NCI-H1436 treated with DMSO at 0.1 percent for 48 hours (cell line): ENCODE measurements at places on chromosomes 7 and 10.

GRCh38 chr10:52746169-52746568 lies 26.4 kb downstream of the MBL2 start:
- no peak for DNase-seq

- DNase-seq = no peak
These were observed 50.3 kb upstream of the NCAPG2 start for GRCh38 chr7:158754746-158755444.

DNA sequence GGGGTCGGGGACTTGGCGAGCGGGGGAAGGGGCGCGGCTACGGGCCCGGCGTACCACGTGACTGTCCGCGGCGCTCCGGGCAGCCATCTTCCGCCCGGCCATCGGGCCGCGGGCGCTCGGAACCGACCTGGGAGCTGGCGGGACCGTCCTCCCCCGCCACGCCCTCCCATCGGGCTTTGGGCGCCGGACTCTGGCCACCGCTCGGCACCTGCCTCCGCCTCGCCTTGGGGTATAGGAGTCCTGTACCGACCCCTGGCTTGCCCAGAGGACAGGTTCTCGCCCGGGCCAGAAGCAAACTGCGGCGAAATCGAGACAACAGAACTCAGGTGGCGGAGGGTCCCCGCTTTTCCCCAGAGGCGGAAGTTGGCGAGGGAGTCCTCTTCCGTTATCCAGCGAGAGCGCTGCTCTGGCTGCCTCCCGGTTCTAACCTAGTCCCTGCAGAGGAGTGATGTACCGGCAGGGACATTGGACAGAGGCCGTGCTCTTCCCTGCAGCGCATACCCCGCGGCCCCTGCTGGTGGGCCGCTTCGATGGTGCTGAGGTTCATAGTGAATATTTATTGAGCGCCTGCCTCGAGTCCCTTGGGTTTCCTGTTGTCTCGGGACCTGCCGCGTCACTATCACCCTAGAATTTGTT lies 1.2 kb upstream of the SGMS1 start:
- no peak for DNase-seq

DNA sequence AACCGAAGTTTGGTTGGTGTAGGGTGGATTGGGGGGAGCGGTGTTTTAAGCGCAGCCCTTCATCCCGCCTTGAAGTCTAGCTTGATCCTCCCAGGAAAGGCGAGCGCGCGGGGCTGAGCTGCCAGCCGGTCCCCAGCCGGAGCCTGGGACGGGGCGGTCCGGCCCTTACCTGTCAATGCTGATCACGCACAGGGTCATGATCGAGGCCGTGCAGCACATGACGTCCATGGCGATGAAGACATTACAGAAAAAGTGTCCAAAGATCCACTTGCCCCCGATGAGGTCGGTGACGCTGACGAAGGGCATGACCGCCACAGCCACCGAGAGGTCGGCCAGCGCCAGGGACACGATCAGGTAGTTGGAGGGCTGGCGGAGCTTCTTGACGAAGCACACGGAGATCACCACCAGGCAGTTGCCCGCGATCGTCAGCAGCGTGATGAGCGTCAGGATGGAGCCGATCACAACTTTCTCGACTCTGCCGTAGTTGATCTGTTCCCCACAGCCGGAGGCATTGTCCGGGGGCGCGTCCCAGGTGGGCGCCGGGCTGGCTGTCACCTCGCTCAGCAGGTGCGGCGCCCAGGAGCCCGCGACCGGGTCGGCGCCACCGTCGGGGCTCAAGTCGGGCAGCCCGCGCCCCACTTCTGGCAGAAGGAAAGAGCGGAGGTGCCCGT lies 740 bp downstream of the HTR7 start:
- no peak for DNase-seq

GRCh38 chr7:157499121-157499834 lies 162.5 kb downstream of the DNAJB6 start:
- no peak for DNase-seq

DNA sequence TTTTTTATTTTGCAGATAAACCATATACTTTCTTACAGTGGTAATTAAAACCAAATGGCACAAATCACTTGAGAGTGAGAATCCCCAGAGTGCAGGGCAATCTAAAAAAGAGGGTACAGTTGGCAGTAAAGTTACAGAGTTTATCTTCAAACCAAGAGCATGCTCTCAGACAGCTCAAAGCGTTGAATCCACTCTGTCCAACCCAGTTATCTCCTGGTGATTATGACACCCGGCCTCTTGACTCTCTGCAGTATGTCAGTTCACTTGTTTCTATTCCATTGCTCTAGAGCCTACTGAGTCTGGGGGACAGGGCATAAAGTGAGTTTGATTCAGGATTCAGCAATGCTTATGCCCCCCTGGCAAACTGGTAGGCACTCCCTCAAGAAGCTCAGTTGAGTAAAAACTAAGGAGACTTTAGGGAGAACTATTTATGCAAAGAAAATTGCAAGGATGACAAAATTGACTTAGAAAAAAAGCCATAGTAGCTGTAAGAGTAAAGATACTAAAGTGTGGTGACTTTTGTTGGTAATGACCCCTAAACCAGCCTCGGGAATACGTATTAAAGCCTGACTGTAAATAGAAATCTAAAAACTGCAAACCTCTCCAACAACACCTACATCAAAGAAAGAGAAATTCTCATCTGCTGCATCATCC lies 55.5 kb downstream of the COL1A2 start:
- DNase-seq = no peak
